ENCODE measurements at places on chromosomes 7 and 10.

DNA sequence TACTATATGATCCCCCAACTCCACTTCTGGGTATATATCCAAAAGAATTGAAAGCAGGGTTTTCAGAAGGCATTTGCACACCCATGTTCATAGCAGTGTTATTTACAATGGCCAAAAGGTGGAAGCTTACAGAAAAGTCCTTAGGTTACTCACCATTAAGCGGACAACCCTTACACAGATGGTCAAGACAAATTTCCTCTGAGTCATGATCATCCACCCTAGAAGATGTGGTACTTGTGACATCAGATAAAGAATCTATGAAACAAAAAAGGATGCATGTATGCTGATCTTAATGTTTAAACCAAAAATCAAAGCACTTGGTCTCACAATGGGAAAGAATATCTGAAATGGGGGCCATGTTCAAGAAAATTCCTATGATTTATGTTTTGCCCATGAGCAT, 31.1 kb downstream of the ZC3HAV1 start:
- no peak for DNase-seq

GRCh38 chr10:50874723-50875122, 10.7 kb downstream of the A1CF start:
- no peak for DNase-seq

DNA sequence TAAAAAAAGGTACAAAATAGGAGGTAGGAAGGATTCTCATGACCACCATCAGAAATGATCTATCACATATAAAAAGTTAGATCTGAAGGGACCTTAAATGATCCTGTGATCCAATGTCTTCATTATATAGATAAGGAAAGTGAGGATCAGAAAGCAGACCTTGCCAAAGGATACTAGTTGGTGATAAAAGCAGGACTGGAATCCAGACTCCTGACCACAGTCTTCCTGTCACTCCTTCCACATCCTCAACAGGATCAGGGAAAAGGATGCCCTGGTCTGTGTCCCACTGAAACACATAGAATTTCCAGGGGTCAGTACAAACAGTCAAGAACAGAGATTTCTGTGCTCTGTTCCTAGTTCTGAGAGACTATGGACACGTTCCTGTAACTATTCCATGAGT, 97.2 kb downstream of the SPAG6 start:
- no peak for DNase-seq

- DNase-seq = no peak
Measured at GRCh38 chr10:131250454-131251145, 60.9 kb downstream of the TCERG1L start.

DNA sequence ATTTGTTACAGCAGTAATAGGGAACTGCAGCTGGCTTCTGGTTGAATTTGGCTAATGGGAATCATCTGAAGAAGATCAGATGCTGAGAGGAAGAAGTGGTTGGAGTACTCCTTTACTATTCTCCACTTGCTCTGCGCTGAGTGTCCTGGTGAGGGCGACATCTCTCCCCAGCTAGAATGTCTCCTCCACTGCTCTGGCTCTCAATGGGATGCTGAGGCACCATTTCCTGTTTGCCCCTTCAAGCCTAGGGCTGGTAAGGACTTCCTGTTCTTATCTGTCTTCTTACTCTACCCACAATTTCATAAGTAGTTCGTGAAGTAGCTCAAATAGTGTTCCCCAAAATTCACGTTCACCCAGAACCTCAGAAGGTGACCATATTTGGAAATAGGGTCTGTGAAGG, 43.2 kb upstream of the TES start:
- DNase-seq = no peak

- no peak for DNase-seq
Measured at GRCh38 chr7:156731651-156732050, 91.1 kb downstream of the RNF32 start.

DNA sequence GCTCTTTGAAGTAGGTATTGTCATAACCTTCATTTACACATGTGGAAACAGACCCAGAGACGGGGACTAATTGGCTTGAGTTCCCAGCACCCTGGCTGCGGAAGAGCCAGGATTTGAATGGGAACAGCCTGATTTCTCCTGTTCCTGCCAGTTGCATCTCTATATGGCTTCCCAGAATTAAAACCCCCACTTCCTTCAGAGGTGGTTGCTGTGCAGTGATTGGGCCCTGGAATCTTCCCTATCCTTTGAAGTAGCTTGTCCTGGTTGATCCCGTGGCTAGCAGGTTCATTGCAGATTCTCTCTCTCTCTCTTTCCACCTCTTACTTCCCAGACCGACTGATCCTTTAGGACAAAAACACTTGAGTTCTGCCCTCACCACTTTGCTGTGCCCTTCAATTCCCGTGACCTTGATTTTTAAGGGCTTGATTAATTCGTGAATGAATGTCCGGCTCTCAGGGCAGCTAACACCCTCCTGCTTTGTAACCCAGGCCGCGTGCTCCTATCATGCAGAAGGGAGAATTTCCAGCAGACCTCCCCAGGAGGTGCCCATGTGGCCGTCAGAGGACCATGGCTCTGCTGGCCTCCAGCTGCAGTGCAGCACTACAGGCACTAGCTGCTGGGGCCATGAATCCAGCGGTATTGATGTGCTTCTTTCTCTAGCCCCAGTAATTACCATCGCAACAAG, 120.6 kb upstream of the AGK start:
- no peak for DNase-seq

DNA sequence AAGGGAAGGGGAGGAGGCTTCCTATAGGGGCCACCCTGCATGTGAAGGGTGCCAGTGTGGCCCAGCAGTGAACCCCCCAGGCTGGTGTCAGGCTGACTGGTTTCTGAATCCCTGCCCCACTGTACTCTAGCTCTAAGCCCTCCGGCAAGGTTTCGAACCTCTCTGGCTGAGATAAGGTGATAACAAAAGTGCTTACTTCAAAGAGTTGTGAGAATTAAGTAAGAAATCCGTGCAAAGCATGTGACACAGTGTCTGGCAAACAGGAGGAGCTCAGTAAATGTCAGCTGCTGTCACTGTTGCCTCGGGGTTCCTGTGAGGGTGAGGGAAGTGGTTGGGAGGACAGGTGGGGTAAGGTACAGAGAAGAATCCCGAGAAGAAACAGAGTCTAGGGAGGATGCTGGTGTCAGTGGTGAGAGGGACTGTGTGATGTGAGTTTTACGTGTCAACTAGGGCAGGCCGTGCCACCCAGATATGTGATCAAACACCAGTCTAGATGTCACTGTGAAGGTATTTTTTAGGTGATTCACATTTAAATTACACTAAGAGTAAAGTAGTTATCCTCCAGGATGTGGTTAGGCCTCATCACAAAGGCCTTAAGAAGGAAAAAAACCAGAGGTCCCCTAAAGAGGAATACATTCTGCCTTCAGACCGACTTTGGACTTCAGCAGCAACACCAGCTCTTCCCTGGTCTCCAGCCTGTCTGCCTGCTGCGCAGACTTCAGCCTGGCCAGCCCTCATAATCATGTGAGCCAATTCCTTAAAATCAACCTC, 64.4 kb downstream of the BPGM start:
- DNase-seq = no peak

- DNase-seq = no peak
Measured at GRCh38 chr10:79946271-79947082, 2.4 kb downstream of the SFTPD start.

- no peak for DNase-seq
Measured at GRCh38 chr10:93745408-93746065, 12.2 kb upstream of the LGI1 start.

GRCh38 chr7:24441314-24442027, 131.8 kb upstream of the PALS2 start:
- no peak for DNase-seq

- DNase-seq = no peak
Measured at GRCh38 chr10:115092555-115093285, 445 bp upstream of the ATRNL1 start.

GRCh38 chr7:128831994-128832879, 2.0 kb downstream of the FLNC start:
- DNase-seq = no peak

DNA sequence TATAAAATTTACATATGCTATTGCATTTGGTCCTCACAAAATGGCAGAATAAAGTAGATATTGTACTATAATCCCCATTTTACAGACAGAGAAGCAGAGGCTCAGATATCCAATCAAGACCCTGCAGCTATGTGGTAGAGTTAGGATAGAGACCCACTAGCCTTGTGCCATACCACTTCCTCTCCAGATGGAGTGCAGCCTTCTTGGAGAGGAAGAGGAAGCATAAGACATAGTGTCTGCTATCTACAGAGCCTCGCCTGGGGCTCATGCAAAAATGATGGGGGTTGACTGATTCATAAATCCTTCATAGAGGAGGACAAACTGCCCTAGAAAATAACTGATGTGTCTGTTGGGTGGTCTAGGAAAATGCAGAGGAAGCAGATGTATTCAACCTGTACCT, 447.3 kb downstream of the KCNMA1 start:
- DNase-seq = no peak
